ENCODE measurements at places on chromosomes 11 and 22.

DNA sequence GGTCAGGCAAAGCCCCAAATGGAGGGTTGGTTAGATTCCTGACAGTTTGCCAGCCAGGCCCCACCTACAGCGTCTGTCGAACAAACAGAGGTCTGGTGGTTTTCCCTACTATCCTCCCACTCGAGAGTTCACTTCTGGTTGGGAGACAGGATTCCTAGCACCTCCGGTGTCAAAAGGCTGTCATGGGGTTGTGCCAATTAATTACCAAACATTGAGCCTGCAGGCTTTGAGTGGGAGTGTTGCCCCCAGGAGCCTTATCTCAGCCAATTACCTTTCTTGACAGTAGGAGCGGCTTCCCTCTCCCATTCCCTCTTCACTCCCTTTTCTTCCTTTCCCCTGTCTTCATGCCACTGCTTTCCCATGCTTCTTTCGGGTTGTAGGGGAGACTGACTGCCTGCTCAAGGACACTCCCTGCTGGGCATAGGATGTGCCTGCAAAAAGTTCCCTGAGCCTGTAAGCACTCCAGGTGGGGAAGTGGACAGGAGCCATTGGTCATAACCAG lies 4.7 kb upstream of the TTC36 start:
- no peak for DNase-seq

GRCh38 chr22:45082795-45083194 lies 73.0 kb upstream of the PHF21B start:
- no peak for DNase-seq

GRCh38 chr11:5246772-5247471 lies 2.7 kb downstream of the HBG1 start:
- DNase-seq, result no peak

DNA sequence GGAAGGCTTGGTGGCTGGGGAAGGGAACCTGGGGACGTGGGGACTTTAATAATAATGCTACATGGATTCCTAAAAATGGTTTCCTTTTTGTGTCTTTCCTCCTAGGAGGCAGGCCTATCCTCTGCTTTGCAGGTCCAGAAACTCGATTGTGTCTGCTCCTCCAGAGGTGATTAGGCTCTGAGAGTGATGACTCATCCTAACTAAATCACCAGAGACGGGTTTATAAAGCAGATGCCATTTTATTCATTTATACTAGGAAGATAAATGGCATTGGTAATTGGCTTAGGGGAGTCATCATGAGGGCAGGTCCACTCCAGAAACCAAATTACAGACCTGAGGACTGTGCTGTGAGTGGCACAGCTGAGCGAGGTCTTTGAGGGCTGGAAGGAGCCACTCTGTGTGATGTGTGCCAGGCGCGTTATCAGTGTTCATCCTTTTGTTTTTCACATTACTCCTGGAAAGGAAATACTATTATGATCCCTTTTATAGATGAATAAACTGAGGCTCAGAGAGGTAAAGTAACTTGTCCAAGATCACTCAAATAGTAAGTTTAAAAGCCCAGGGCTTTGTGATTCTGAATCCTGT lies 7.1 kb downstream of the NLRX1 start:
- DNase-seq, result no peak

- no peak for DNase-seq
Observed at GRCh38 chr22:20235389-20235991, 32.6 kb downstream of the RTN4R start.

DNA sequence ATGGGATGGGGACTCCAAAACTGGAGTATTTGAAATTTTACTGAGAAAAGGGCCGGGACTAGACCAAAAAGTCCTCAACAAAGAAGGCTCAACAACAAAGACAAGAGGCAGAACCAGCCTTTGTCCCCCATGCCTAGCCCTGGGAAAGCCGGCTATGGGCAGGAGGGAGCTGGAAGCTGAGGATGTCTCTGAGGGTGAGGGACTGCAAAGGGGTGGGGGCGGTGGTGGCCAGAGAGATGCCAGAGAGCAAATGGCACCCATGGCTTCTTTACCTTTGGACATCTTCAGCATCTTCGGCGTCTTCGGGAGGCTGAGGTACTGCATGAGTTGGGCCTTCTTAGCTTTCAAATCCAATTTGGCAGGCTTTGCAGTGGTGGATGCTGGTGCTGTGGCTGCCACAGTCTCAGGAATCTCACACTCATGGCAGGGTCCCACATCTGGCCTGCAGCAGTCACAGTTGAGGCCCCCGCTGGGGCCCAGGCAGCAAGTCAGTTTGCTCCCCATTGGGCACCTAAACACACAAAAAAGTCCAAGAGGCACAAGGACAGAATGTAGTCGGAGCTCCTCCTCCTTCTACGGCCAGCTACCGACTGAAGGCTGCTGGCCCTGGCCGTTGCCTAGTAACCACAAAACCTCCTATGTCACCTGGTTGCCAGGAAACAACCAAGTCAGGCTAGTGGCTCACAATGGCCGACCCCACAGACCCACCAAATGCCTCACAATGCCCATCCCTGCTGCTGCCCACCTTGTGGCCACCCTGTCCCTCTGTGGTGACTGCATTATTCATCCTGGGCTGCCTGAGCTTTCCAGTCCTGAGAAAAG lies at the start of gene C22orf42:
C22orf42 (minus strand) TSS at position 592 of the 822 bp plus-strand sequence; CDS start at position 504, 88 bp downstream.
- DNase-seq, result no peak

GRCh38 chr11:132045107-132045506 lies 674.7 kb downstream of the NTM start:
- DNase-seq, result no peak

GRCh38 chr11:117730208-117730800 lies 66.7 kb downstream of the DSCAML1 start:
- no peak for DNase-seq

DNA sequence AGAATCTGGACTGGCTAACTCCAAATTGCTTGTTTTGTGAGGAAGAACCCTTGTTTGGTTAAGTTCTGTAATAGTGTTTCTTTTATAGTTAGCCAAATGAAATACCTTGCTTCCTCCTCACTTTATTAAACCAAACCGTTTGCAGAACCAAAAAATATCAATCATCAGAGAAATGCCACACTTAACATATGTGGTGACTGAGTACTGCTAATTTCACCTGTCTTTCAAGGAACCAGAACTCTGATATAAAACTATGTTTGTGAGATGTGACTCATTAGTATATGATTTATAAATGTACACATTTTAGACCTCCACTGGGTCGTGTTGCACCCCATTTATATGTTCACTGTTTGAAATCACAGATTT lies 119.9 kb downstream of the PGR start:
- no peak for DNase-seq

DNA sequence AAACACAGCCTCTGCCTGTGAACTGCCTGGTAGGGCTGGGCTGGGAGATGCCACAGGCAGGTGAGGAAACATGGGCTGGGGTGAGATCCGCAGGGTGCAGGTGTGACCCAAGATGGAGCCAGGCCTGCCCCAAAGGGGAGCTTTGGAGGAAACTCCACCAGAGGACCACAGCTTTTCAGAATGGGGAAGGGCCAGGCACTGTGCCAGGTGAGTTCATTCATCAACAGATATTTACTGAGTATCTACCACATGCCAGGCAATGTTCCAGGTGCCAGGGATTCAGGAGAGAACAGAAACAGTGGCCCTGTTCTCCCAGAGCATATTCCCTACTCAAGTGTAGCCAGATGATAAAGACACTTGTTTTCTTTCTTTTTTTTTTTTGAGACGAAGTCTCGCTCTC lies 11.2 kb downstream of the RTN4RL2 start:
- no peak for DNase-seq

GRCh38 chr11:9038541-9038940 lies 34.7 kb upstream of the NRIP3 start:
- DNase-seq, result no peak

GRCh38 chr11:69030301-69030700 lies 17.3 kb upstream of the MRGPRF start:
- DNase-seq, result no peak

GRCh38 chr22:20062766-20063083 lies 17.3 kb upstream of the DGCR8 start:
- DNase-seq, result no peak

GRCh38 chr11:122795307-122795706 lies 43.0 kb upstream of the CRTAM start:
- no peak for DNase-seq

DNA sequence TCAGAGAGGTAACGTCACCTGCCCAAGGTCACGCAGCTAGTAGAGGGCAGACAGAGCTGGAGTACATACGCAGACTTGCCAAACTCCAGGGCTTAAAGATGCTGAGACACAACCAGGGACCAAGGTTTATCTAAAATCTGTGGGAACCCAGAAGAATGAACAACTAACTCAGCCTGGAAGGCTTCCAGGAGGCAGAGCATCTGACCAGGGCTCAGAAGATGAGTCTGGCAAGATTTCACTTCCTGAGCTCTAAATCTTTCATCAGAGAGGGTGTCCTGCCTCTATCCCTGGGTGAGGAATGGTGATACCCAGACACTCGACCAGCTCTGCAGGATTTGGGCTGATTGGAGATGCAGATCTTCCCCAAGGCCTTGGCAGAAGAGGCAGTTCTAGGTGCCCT lies 9.1 kb downstream of the GAL3ST1 start:
- no peak for DNase-seq

DNA sequence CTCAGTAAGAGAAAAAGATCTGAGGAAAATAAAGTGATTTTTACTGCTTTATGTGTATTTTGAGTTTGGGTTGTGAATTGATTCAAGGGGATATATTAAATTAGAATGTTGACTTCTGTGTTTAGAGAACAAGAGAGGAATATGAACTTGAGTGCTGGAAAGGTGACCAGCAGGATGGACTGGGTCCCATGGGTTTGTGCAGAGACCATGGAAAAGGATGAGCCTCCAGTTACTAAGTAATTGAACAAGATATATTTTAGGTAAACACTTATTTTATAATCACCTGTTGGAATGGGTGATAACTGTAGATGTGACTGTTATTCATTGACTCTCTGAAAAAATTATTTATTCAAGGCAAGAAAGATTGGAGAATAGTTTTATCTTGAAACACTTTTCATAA lies 82.0 kb upstream of the TOP3B start:
- no peak for DNase-seq

GRCh38 chr22:17954860-17955587 lies 69.3 kb downstream of the MICAL3 start:
- DNase-seq, result no peak

DNA sequence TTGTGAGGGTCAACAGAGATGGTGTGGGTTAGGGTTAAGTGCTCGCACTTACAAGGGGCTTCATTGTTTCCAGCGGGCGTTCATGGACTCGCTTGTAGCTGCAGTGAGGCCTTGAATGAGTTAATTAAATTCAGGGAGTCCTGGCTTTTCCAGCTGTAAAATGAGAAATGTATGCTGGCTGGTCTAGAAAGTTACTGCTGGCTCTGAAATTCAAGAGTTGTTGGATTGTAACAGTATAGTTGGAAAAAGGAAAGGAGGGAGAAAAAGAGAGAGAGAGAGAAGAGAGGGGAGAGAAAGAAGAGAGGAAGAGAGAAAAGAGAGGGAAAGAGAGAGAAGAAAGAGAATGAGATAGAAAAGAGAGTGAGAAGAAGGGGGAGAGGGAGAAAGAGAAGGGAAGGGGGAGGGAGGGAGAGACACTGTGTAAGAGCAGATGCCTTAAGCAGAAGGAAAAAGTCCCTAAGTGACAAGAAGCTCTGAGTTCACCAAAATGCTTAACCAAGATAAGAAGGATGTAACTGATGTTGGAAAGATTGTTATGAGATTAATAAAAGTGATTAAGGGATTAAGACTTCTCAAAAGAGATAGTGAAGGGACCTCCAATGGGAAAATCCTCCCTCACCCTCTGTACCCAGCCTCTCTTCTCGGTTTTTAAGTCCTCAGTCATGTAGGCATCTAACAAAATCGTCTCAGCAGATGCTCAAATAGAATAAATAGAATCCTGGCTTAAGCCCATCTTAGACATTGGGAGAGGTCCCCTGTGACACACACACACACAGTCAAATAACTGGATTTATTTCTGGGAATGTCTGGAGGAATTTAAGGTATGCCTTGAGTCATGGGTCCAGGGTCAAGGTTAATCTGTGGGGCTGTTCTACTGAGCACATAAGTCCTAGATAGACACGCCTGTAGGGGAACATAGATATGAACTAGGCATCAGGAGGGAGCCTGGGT lies 477.9 kb downstream of the MIAT start:
- DNase-seq, result no peak

GRCh38 chr11:12674936-12675696 lies 895 bp downstream of the TEAD1 start:
- no peak for DNase-seq

GRCh38 chr11:10450462-10451425 lies 4.3 kb upstream of the AMPD3 start:
- peak; percentile 47 for DNase-seq

- no peak for DNase-seq
Observed at GRCh38 chr22:50058906-50059880, 1.1 kb upstream of the TTLL8 start.

GRCh38 chr11:12727563-12728211 lies 53.5 kb downstream of the TEAD1 start:
- no peak for DNase-seq

GRCh38 chr11:65952052-65952521 lies 6.8 kb downstream of the TSGA10IP start:
- no peak for DNase-seq

DNA sequence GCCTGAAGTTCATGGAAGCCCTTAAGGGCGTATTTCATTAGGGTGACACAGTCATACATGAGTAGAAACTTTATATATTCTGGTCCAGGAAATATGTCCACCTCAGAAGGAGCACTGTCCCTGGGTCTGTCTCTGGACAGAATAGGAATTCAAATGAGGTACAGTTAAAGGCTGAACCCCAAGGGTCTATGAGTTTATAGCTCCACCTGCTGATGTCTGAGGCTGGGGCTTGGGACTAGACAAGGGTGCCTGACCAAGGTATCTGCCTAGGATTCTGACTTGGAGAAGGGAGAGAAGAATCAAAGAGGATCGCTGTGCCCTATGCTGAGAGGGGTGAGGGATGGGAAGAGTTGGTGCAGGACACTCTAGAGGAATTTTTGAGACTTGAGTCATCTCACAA lies 14.9 kb downstream of the HEPHL1 start:
- DNase-seq, result no peak

GRCh38 chr11:126466236-126467045 lies 111.0 kb downstream of the ST3GAL4 start:
- no peak for DNase-seq

DNA sequence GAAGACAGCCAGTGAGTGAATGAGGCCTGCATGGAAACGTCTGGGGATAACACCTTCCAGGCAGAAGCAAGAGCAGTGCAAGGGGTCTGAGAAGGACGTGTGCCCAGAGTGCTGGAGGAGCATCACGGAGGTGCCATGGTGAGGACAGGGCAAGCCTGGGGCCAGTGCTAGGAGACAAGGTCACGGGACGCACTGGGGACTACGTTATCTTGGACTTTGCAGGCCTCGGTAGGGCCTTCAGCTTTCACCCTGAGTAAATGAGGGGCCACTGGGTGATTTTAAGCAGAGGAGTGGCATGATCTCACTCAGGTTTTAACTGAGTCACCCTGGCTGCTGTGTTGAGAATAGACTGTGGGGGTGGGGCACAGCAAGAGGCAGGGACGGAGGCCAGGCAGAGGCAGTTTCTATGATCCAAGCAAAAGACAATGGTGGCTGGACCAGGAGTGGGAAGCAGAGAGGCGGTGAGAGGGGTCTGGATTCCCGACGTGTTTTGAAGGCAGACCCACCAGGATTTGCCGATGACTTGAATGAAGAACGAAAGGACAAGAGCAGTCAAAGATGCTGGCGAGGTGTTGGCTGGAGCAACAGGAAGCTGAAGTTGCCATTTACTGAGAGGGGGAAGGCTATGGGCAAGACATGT lies 102.7 kb upstream of the PARVA start:
- DNase-seq, result no peak

GRCh38 chr11:86161336-86161735 lies 83.2 kb upstream of the EED start:
- no peak for DNase-seq

Data from stimulated activated CD4-positive, alpha-beta T cell treated with anti-CD3 and anti-CD28 coated beads, Interleukin-4, amount 100 ng/mL, for 48 hours (primary cell).